GM12892 (cell line): ENCODE measurements at places on chromosomes 6 and 20.

- DNase-seq = no peak
These were observed 93.3 kb downstream of the EDN1 start for GRCh38 chr6:12383448-12383847.

DNA sequence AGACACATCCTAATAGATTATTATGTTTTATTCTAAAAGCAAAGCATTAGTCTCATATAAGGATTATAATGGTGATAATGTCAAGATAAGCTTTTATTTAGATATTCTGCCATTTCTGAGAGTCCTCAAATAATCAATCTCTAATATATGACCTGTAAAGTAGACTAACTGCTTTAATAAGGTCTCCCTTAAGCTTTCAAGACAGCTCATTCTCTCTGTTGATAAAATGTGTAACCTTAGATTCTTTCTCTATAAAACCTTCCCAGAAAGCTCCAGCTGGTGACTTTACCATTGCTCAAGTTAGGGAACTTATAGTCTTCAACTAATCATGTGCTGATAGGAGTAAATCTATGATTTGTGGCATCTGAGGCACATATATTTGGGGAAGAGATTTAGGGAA lies 457.8 kb downstream of the MEI4 start:
- no peak for DNase-seq

- no peak for DNase-seq
These were observed 7.6 kb downstream of the MYCT1 start for GRCh38 chr6:152705327-152705726.

DNA sequence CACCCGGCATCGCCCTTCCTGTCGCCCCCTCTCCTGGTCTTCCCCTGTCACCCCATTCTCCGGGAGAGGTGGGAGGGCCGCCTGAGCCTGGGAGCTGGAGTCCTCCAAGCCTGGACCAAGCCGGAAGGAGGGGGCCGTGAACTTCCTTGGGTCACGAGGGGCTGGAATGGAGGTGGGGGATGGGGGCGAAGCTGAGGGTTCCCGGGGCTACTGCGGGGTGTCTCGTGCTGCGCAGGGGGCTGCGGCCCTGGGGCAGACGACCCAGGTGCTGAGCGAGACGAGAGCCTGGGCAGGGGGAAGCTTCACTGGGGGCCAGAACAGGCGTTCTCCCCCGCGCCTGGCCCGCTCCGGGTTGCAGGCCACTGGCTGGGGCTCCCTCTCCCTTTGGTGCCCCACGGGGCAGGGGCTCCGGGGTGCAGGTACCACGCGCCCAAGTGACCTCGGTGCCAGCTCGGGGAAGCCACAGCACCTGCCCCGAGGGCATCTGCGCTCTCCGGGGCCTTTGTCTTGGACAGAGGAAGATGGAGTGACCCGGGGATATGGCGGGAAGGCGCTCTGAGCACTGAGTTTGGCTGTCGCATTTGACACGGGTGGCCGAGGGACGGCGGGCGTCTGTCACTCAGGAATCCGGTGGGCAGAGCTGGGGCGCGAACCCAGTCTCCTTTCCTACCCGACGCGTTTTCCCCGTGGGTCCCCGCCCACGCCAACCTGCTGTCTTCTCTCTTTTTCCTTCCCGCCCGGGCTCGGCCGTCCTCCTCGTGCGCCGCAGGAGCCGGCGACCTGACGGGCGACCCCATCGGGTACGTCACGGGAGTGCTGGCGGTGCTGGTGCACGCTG lies 1.2 kb downstream of the SLC35D3 start:
- DNase-seq = no peak

- DNase-seq = no peak
These were observed 68.8 kb upstream of the TNFAIP3 start for GRCh38 chr6:137798261-137798660.

DNA sequence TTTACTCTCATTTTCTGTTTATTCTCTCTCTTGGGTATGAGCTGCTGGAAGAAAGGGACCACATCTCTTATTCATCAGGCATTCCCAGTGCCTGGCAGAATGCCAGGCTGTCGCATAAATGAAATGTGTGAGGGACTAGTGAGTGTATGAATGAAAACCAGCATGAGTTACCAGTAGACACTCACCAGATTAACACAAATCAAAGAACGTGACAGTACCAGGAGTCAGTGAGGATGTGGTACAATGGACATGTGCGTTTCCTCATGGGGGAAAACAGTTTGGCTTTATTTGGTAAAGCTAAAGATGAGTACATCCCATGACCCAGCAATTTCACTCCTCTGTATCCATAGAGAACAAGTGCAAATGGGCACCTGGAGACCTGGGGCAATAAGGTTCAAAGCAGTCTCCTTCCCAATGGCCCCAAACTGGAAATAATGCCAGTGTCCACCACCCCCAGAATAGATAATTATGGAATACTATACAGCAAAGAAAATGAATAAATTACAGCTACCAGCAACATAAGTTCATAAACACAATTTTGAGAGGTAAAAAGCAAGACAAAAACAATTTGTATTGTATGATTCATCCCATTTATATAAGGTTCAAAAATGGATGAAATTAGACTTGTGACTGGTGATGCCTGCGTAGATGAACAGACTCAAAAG lies 93.3 kb downstream of the CDH22 start:
- DNase-seq = no peak

DNA sequence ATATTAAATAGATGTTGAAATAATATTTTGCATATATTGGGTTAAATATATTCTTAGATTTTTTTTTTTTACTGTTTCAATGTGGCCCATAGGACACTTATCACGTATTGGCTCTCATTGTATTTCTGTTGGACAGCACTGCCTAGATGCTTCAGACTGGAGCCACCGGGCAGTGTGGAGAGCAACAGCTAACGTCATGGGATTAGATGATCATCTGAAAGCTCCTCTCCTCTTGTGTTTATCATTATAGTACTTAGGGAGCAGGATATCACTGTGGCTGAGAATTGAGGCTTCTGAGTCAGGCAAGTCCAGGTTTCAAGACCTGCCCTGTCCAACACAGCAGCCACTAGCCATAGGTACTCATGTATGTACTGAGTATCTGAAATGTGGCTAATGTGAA lies 87.4 kb downstream of the ZHX3 start:
- no peak for DNase-seq

DNA sequence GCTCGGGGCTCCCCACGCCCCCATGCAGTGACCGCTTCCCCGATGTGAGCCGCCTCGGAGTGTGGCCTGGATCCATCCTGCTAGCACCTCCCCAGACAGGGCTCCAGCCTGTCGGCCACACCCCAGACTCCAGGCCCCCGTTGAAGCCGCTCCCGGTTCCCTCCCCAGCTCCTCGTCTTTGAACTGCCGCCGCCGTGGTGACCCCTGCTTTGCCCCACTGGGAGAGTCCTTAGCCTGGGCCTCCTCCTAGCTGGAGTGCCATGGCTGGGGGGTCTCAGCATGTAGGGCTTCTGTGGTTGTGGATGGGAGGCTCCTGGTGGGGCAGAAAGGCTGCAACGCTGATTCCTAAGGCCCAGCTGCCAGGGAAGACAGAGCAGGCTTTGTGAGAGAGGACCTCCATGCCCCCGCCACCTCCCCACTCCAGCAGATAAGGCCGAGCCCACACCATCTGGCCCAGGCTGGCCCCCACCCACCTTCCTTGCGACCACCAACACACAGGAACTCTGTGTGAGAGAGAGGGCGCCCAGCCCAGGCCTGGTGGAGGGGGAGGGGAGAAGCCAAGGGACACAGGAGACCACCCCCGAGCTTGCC lies 11.4 kb downstream of the FOXS1 start:
- DNase-seq = no peak

GRCh38 chr20:1281279-1282057 lies 15.4 kb downstream of the SNPH start:
- no peak for DNase-seq

GRCh38 chr20:22663528-22664025 lies 79.2 kb upstream of the FOXA2 start:
- no peak for DNase-seq

- no peak for DNase-seq
These were observed 9.8 kb upstream of the NDUFAF4 start for GRCh38 chr6:96907498-96907897.

GRCh38 chr6:3228771-3229565 lies 1.5 kb upstream of the TUBB2B start:
- DNase-seq = no peak

DNA sequence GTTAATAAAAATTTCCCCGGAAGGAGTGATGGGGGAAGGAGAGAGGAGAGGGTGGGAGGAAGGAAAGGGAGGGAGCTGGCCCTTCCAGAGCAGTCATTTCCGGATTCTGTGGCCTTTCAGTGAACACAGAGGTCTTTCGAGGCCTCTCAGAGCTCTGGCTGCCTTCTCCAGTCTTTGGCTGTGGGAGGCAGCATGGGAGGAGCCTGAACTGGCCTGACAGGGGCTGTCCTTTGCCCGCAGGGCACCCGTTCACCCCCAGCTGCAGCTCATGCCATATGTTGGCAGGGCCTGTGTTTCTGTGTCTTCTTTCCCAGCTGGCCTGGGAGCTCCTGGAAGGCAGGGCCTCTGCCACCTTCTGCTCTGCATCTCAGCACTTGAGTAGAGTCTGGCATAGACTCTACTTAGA lies 95.5 kb downstream of the PPP1R14C start:
- DNase-seq = no peak

GRCh38 chr6:29916741-29917140 lies 25.6 kb upstream of the HLA-A start:
- DNase-seq = no peak

- no peak for DNase-seq
These were observed 116.1 kb downstream of the JAG1 start for GRCh38 chr20:10557685-10558084.

DNA sequence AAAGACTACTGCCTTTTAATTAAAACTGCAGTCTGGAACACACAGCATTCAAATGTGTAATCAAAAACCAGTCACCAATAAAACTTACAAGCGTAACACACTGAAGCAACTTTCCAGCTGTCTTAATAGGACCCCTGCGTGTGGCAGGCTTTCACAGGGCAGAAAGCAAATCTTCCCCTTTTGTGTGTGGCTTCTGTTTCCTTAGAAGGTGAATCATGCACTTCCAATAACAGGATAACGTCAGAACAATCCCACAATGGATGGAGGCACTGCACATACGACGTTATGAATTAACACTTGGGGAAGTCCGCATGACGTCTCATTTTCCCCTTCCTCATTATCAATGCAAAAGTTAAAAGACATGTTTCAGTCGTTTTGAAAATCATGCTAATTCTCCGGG lies 44.8 kb downstream of the INSM1 start:
- no peak for DNase-seq

DNA sequence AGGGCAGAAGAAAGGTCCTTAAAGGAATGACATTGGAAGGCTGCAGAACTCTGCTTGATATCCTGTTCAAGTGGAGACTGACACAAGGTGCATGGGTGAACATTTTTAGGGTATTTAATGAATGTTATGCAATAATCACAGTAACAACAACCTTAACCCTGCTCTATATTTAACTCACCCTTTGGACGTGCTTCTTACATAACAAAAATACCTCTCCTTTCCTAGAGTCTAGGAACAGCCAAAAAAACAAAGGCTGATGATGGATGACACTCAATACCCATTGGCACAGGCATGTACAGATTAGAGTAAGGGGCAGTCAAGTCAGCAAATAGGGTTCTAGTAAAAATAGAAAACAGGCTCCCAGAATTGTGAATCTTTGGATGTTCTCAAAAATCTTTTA lies 30.6 kb downstream of the ROS1 start:
- DNase-seq = no peak

GRCh38 chr20:33076662-33077372 lies 2.6 kb upstream of the BPIFB4 start:
- DNase-seq = no peak

DNA sequence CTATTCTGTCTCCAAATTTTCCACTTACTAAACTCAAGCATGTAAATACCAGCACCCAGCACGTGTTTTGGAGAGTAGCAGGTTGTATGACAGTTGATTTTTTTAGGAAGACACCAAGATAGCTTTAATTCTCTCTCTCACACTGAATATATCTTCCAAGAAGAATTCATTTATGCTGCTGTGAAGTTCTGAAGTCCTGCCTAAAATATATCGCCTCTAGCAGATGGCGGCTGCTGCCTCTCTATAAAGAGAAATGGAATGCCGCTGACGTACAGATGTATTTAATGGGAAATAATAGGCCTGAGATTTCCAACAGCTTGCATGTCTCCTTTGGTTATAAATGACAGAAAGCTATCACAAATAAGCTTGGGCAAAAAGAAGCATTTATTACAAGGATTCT lies 74.7 kb downstream of the PFDN4 start:
- no peak for DNase-seq

DNA sequence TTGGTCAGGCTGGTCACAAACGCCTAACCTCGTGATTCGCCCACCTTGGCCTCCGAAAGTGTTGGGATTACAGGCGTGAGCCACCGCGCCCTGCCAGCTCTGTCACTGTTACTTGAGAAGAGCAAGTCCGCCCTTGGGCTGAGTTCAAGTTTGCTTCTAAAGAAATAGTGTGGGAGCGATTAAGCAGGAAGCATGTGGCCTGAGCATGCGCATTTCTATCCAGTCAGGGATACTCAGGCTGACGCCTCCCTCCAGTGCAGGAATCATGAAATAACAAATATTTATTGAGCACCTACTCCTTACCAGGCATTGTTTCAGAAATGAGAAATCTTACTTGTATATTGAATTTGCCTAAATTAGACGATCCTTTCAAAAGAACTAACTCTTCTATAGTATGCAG lies 166.2 kb downstream of the EDN1 start:
- no peak for DNase-seq

DNA sequence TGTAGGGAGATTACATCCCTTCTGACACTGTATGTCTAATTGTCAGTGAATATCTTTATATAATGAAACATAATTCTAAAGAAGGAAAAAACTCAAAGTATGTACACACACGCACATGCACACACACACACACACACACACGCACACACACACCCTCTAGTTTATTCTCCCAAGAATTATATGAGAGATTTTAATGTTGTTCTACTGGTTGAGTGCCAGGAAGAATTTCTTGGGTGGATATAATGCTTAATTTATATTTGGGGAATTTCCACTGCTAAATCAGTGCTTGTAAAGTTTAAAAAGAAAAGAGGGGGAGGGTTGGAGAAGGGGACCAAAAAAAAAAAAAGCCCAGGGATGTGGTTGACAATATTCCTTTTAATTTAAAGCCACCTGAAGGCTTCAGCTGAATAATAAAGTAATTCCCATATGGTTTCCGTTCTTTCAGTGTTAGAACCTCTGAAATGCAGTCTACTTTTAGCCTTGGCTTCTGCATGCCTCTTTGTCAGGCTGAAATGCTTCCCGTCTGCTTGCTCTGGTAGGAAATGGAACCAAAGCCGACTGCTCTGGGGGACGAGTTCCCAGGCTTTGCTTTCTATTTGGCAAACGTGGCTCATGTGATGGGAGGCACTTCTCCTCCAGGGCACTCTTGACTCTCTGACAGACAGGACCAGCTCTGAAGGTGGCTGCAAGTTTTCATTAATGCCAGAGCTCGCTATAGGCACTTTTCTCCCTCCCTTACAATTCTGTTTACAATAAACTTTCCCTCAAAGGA lies 225.4 kb downstream of the PRL start:
- DNase-seq = no peak

DNA sequence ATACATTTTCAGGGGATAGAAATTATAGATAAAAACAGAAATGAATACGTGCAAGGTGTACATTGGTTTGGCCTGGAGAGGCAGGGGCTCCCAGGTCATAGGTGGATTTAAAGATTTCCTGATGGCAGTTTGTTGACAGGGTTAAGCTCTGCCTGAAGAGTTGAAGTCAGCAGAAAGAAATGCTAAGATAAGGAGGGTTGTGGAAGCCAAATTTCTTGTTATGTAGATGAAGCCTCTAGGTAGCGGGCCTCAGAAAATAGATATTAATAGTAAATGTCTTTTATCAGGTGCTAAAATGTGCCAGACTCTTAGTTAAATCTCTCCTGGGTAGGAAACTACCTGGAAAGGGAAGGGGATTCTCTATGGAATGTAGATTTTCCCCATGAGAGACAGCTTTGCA lies 188.8 kb downstream of the CDH26 start:
- no peak for DNase-seq

- DNase-seq = no peak
These were observed 57.1 kb downstream of the DOP1A start for GRCh38 chr6:83124553-83124952.
